NCI-H510A (cell line): ENCODE measurements at places on chromosomes 16 and 17.

DNA sequence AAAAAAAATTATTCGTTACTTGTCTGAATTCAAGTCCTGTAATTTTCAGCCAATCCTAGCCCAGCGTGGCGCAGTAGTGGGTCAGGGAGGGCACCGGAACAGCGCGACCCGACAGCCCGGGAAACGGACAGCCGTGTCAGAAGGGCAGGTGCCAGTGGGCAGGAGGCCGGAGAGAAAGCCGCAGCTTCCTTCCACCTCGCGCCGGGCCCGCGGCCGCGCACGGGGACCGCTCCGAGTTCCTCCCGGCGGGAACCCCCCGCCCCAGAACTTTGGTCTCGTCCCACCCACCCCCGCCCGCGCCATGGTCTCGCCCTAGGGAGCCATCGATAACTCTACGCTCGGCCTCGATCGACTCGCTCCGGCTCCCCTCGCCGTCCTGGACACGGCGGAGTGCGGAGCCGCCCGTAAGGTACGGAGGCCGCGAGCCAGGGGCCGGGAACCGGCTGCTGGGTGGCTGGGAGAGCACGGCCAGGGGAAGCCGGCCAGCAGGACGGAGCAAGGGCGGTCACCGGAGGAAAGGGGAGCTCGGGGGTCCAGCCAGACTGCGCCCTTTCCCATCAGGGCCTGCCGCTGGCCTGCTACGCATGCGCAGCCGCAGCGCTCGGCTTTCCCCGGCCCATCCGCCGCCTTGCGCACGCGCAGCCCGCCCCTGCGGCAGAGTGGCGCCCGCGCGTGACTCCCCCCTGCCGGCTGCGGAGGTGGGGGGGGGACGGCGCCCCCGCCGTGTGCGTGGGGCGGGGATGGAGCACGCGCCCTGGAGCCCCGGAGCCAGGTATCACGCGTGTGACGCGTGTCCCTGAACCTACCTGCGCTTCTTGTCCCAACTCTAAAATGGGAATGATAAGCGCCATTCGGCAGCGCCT is at the start of gene MLST8:
MLST8 (plus strand) TSS at position 351 of the 863 bp plus-strand sequence. CDS start 632 bp downstream, outside the sequence.
- DNase-seq: peak; percentile 65

DNA sequence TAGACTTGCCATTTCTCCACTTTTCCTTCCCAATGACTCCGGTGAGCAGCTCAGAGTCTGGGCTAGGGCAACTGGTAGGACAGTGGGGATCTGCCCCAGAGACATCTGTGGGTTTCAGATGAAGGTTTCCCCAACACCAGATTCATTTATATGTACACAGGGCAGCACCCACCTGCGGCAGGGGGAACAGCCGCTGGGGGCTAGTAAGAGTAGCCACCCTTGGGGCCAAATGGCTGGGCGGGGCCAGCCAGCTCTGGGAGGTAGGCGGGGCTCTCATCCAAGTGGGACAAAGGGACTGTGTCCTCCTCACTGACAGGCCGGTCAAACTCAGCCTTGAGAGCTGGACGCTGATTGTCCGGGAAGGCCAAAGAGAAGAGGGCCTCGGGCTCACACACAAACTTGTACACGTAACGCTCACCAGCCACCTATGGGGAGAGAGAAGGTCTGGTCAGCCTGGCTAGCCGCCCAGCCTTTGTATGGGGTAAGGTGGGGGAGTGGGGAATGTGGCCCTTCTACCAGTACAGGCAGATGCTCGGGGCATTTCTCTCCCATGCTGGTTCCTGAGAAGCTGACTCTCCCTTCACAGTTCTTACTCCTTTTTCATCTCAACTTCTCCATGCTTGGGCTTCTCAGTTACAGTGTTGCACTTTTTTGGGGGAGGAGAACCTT is 17.7 kb downstream of the ETV4 start:
- no peak for DNase-seq

GRCh38 chr17:64216338-64217248 is 46.5 kb downstream of the TEX2 start:
- DNase-seq: no peak

GRCh38 chr16:50071075-50071671 is 5.4 kb downstream of the HEATR3 start:
- no peak for DNase-seq
